ENCODE measurements at places on chromosomes 2 and 18. TPM values are rescaled to one million over a fixed set of nuclear protein-coding genes. Genes with fewer than 3 reads are reported as not detected.

ACMSD gene
- total RNA-seq = not detected

WNT6 gene
- not detected for total RNA-seq

LMAN1 gene
- 144 TPM for total RNA-seq

ABCG5 gene
- total RNA-seq = not detected

SERPINB5 gene
- total RNA-seq = not detected

NCKAP1 gene
- total RNA-seq = 3.3 TPM

CD28 gene
- total RNA-seq = 124 TPM

FAM210A gene
- 17.2 TPM for total RNA-seq

PROM2 gene
- 1.4 TPM for total RNA-seq

KCNG2 gene
- total RNA-seq = not detected

TNFAIP6 gene
- not detected for total RNA-seq

PLCL1 gene
- 2.5 TPM for total RNA-seq

SLC5A7 gene
- total RNA-seq = not detected

EFR3B gene
- total RNA-seq = 0.07 TPM

KCNJ3 gene
- total RNA-seq = not detected

FRZB gene
- total RNA-seq = not detected

CTAGE1 gene
- not detected for total RNA-seq

MGAT4A gene
- total RNA-seq = 120 TPM

SP140 gene
- total RNA-seq = 111 TPM

CLEC4F gene
- 0.27 TPM for total RNA-seq

CCL20 gene
- total RNA-seq = not detected

MYCN gene
- not detected for total RNA-seq

SPATA3 gene
- not detected for total RNA-seq

SMYD1 gene
- not detected for total RNA-seq

Measured in T-helper 1 cell treated with Interleukin-12 subunit alpha and Interleukin-12 subunit beta and Interleukin-4 antibody, amounts not matched to agents 30 ng/mL and 1 ng/mL, for 36 hours (primary cell).